Ammon's horn (tissue), 1 donor: ENCODE measurements at places on chromosomes 4 and X.
A peak's percentile ranks its signal among the peaks of the same experiment; 100 is the strongest.

DNA sequence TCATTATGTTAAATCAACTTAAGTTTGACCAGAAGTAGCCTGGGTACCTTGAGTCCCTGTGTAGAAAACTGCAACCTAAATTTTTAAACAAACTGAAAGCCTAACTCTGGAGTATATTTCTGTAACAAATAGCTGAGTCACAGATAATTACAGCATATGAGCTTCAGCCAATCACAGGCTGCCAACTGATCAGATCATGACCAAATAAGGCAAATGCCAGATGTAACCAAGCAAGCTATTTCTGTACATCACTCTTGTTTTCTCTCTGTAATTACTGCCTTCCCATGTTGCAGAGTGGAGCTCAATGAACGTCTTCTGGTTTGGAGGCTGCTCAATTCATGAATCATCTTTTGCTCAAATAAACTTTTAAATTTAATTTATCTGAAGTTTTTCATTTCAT lies 980.9 kb upstream of the DIAPH2 start:
- no peak for DNase-seq

- peak; percentile 13 for DNase-seq
Observed at GRCh38 chrX:51395810-51396728, 63.4 kb downstream of the NUDT10 start.

DNA sequence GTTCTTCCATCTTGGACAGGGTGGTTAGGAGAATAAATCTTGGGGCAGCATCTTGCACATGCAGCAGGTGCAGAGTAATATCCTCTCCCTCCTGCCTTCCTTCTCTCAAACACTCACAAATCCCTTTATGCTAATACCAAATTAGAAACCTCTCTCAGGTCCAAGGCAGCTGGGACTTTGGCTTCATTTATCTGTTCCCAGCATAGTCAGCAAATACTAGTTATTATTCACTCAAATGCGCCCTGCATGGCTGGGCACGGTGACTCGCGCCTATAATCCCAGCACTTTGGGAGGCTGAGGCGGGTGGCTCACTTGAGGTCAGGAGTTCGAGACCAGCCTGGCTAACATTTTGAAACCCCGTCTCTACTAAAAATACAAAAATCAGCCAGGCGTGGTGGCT lies 156.0 kb upstream of the GALNT7 start:
- no peak for DNase-seq

DNA sequence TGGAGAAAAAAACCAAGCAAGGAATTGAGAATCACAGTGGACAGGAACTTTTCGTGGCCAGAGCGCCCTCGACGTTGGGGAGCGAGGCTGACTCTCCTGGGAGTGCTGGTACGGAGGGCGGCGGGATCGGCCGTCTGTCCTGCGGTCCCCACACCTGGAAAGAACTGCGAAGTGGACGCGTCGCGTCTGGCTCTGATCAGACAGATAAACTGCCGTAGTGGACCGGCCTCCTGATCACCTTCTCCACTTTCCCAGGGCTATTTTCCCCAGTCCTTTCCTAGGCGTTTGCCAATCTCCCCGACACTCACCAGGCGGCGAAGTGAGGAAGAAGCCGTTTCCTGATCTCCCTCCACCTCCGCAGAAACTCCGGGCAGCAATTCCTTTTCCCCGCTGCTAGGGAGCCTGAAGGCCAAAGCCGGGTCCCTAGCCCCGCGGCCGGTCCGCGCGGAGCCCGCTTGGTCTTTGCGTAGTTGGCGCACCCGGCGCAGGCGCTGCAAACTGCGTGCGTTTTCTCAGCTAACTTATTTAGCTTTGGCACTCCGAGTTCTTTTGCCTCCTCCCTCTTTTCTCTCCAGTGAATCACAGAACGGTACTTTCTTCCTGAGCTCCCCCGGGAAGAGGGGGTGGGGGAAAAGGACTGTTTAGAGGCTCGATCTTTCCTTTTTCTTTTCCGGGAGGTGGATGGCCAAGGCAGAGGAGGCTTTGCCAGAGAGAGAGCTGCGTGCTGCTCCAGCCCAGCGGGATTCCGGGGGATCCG lies at the start of gene ARSJ:
Gene ARSJ (minus strand): TSS at position 500 of the 757 bp plus-strand sequence. CDS start 813 bp downstream, outside the sequence.
- DNase-seq, result peak; percentile 24

- no peak for DNase-seq
Observed at GRCh38 chr4:7289589-7289988, 97.3 kb downstream of the SORCS2 start.

DNA sequence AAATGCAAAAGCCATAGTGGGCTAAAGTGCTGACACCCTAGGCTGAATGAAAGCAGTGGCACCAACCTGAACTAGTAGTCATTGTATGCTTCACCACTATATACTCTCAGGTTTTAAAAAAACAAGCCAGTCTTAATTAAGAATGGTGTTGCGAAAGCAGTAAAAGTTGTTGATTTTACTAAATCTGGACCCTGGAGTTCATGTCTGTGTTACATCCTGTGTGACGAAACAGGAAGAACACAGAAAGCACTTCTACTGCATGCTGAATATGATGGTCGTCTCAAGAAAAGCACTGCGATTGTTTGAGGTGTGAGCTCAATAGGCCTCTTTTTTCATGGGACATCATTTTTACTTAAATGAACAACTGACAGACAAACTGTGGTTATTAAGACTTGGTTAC lies 24.2 kb upstream of the GDPD2 start:
- no peak for DNase-seq

DNA sequence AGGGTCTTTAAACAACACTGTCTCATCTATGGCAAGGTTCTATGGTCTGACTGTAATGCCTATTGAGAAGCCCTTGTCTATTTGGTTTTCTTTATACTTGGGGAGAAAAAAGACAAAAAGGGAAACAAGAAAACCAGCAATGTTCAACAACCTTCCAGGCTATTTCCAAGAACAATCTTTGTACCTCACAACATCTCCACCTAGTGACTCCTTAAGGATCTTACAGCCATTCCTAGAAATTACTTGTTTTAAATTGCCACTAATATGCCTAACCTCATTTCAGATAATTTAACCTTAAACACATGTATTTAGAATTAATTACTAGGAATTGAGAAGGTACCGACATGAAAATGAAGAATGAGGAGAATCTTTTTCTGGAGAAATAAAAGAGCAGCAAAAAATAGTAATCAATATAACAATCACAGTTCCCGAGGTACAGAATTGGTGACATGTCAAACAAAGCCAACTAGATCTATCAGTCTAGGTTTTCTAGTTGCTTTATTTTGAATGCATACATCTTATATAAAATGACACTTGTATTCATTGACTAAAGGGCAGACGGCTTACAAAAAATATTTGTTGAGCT lies 1.6 kb upstream of the RBM46 start:
- peak; percentile 56 for DNase-seq

GRCh38 chr4:71992571-71993312 lies 39.1 kb upstream of the NPFFR2 start:
- DNase-seq, result no peak

DNA sequence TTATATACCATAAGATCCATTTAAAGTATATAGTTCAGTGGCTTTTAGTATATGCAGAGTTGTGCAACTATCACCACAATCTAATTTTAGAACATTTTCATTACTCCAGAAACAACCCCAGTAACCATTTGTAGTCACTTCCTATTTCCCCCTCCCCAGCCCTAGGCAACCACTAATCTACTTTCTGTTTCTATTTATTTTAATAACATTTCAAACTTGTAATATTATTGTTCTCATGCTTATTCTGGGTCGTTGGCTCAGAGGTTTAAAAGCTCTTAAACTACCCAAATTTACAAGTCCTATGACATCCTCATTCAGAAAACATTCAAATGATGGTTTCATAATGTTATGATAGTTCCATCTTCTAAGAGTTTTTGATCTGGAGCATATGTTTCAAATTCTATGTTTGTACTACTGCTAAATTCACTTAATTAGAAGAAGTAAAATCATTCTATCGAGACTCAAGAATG lies 18.4 kb downstream of the XIAP start:
- no peak for DNase-seq

DNA sequence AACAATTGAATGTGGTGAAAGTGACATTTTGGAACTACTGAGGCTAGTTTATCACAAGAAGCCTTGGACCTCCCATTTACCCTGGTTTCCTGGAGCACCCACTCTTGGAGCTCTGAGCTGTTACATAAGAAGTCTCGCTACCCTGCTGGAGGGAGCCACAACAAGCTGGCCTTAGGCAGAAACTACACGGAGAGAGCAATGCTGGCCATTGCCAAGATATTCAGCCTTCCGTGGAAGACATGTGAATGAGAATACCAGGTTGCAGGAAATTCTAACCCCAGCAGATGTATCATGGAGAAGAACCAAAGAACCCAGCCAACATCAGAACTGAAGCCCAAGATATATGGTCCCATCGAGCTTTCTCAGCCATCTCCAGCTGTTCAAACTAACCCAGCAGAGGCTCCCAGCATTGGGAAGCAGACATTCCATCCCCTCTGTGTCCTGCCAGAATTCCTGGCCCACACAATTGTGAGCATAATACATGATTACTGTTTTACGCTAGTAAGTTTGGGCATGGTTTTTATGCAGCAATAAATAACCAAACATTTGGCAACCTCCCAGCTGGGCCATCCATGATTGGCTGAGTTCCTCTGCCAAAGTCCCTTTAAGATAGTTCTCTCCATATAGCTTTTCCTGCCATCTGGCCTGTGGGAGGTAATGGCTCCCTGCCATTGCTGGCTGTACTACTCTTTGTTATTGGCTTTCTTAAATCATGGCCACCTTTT lies 17.9 kb upstream of the PDE5A start:
- DNase-seq, result peak; percentile 23

GRCh38 chr4:37631551-37631950 lies 54.6 kb downstream of the RELL1 start:
- DNase-seq, result no peak

DNA sequence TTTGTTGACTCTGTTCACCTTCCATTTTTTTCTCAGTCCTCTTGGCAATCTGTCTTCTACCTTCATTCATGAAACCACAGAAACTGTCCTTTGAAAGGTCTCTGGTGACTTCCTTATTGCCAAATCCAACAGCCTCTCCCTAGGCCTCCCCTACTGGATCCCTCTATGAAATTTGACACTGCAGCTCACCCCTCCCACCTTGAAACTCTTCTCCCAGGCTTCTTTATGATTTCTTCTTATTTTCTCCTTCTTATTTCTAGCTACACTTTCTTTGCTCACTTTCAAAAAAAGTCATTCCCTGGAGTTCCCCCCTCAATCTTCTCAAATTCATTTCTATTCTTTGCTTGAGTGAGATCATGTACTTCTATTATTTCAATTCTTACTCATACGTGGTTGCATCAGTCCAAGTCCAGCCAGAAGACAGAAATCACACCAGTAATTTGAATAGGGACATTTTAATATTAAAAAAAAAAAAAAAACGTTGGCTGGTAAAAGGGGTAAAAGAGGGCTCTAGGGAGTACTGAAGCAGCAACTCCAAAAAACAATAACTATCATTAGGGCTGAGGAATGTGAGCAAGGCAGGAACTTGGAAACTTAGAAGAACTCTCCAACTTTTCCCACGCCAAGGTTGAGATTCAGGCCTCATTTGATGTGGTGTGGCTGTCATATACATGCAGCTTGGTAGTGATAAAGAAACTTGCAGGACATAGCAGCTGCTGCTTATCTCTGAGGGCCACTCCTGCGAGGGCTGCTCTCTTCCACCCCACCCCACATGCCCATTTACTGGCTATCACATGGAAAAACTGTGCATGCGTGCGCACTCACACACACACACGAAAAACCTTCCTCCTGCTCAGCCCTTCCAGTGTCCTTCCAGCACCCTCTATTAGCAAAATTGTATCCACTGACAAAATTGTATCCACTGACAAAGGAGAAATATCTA lies 169.8 kb upstream of the GALNT7 start:
- no peak for DNase-seq

DNA sequence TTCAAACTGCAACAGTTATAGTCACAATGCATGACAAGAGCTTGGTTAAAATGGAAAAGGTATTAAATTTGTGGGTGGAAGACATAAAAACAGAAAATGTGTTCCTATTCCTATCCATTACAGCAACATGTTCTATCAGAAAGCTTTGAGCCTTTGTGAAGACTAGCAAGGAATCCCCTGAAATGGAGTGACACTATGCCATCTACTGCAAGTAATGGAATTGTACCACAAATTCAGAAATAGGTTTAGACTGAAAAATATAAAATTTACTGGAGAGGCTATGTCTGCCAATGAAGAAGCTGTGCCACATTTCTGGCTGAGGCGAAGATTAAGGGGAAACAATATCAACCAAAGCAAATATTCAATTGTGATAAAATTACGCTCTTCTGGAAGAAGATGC lies 247.9 kb downstream of the ADAM29 start:
- DNase-seq, result no peak

- DNase-seq, result no peak
Observed at GRCh38 chrX:49271341-49271740, 1.7 kb downstream of the PPP1R3F start.

DNA sequence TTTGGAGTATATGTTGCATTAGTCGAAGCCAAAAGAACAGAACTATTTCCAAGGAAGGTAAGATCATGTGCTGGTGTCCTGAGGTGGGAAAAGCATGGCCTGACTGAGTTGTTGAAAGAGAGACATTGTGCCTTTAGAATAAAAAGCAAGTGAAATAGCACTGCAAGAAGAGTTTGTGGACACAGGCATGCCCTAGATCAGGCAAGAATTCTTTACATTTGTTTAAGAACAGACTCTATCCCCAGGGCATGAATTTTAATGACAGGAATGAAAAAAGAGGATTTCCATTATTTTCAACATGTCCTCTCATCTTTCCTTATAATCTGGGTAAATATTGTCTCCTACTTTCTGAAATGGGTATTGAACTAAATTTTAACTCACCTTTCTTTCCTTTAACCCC lies 516.2 kb upstream of the GALNT7 start:
- DNase-seq, result no peak

GRCh38 chrX:9569876-9570301 lies 105.0 kb downstream of the TBL1X start:
- no peak for DNase-seq

- no peak for DNase-seq
Observed at GRCh38 chrX:106392346-106392745, 219.4 kb upstream of the RADX start.

DNA sequence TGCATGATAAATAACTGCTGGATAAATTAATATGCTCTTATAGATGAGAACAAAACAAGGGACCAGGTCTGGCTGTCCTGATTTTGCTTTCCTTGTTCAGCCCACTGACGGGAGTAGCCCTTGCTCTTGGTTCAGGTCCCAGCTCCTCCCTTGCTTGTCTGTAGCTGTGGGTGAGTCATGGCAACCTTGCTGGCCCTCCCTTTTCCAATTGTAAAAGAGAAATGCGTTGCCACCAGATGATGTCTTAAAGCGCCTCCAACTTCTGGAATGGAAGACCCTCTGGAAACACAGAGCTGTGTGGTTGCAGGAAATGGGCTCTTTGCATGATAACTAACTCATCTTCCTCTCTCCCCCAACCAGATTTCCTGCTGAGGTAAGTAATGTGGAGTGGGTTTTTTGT lies 171.4 kb downstream of the AASDH start:
- no peak for DNase-seq

DNA sequence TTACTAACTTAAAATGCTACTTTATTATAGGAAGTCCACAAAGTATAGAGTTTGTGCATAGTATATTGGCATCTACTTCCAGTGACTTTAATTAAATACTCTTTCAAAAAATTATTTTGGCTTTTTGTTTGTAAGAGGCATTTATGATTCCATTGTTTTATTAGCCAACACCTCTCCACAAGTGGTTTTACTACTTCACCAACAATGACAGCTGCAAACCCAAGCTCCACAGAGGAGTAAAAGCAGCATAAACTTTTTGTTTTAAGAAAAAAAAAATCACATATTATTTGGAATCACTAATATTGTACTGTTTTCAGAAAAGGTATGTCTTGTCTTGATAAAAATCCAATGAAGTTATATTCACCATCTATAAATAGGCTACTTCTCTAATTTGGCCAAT lies 88.5 kb downstream of the FIP1L1 start:
- no peak for DNase-seq

GRCh38 chr4:24921491-24921890 lies 8.6 kb upstream of the CCDC149 start:
- no peak for DNase-seq

- no peak for DNase-seq
Observed at GRCh38 chrX:140163371-140164159, 198.2 kb upstream of the CXorf66 start.
